ENCODE measurements at places on chromosomes 7 and 10. TPM values are rescaled to one million over a fixed set of nuclear protein-coding genes. Genes with fewer than 3 reads are reported as not detected.

- no peak for ATAC-seq
These were observed 274.0 kb downstream of the DGKB start for GRCh38 chr7:14628516-14628915.

DNA sequence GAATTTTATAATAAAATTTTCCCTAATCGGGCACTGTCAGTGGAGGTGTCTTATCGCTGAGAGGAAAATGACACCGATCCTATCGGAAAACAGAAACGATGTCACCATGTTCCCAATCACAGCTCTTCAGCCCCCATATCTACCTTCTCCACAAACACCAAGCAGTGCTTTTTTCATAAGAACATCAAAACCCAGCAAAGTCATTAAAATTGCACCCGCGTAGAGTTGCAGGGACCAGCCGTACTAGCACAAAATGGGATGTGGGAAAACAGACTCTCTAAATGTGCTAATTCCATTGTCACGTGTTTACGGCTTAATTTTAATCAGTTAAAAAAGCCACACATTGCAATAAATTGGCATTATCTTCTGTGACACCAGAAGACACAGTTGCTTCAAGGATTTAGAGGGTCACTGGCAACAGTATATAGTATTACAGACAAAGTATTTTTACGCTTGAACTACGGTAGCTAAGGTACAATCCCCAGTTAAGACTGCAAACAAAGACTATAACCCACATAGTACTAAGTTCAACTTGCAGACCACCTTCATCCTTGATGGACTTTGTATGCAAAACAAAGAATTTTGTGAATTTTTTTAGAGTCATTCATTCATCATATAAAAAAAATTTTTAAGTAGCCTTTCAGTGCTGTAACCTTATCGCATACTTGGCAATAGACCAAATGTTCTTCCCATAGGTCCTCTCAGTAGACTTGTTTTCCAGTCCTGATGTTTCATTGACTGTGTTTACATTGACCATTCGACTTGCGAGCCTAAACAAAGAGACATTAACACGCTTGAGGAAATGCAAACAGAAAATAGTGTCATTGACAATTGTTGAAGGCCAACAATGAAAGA, 116.0 kb downstream of the VTI1A start:
- ATAC-seq, result no peak

GRCh38 chr7:149293338-149293737, 31.3 kb downstream of the ZNF783 start:
- ATAC-seq, result no peak

- no peak for ATAC-seq
These were observed 5.9 kb upstream of the ITGA8 start for GRCh38 chr10:15725603-15726002.

GRCh38 chr10:75841266-75841665, 409.8 kb downstream of the LRMDA start:
- ATAC-seq, result no peak

- no peak for ATAC-seq
These were observed 1326.3 kb downstream of the XPNPEP1 start for GRCh38 chr10:108597031-108597430.

DNA sequence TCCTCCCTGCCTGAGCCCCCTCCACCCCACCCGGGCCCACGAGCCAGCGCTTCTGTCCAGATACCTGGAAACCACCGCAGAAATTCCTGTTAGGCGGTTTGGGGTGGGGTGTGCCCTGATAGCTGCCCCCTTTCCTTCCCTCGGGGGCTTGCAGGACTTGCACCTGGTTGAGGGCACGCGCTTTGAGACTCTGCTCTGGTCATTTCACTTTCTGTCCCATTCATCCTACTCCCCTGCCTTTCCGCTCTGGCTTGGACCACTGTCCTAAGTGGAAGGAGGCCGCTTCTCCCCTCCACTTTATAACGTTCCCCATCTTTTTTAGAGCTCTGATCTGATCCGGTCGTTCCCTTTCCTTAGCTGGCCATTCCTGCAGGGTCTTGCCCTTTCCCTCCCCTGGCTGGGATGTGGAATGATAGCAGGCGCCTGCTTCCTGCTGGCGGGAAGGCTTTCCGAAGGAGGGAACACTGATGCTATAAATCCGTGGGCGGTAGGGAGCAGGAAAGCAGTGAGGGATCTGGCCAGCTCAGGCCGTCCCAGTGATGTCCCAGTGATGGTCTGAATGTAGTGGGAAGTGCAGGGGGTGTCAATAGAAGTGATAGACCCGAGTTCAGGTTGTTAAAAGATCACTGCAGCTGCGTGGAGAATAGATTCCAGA, 852 bp upstream of the PRKAR1B start:
- ATAC-seq, result no peak

- no peak for ATAC-seq
These were observed 64.9 kb upstream of the MYO3A start for GRCh38 chr10:25869067-25869591.

- ATAC-seq, result no peak
These were observed 34.8 kb downstream of the CUL1 start for GRCh38 chr7:148733496-148733895.

- ATAC-seq, result no peak
These were observed 18.2 kb downstream of the TBC1D12 start for GRCh38 chr10:94420516-94420915.

DNA sequence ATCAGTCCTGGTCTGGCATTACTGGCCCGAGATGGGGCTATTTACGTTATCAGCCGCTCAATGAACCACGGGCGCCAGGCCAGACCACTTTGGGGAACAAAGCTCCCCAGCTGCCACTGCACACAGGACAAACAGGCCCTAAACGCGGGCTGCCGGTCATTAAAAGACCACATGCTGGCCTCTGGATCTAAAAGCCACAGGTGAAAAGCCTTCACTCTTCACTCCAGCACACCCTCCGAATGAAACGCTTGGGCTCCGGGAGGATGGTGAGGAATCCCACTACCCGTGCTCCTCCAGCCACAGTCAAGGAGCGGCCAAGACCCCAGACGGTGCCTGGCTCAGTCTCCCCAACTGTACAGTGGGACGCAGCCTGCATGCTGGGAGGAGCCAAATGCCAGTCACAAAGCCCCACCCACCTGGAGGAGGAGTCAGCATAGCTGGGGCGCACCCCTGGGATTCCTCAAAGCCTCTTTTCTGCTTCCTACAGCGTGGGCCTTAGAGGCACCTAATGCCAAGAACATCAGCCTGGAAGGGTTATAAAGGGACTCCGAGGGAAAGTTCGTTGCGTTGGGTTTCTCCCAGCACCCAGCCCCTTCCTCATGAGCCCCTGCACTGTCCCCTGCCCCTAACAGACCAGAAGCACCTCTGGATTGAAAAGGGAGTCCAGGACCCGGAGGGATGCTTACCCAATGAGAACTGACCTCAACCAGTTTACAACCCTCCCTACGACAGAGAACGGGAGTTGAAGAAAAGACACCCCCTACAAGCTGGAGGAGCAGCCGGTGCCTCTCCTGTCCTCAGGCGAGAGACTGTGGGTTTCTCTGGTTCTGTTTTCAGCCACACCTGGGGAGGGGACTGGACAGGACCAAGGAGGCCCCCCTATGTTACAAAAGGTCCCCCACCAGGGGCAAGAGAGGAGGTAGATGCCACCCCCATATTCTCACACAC, 4.7 kb downstream of the PDGFA start:
- ATAC-seq, result no peak

GRCh38 chr7:18177815-18178660, 150.4 kb upstream of the PRPS1L1 start:
- peak; percentile 51 for ATAC-seq

The TUBAL3 gene
- total RNA-seq, result 0.12 TPM

The HOXA7 gene
- total RNA-seq, result 5.2 TPM

The PARP12 gene
- total RNA-seq, result 15.2 TPM

The RNF148 gene
- total RNA-seq, result not detected

The ZNF425 gene
- 1.9 TPM for total RNA-seq
